ENCODE measurements at places on chromosomes 4 and X. TPM values are rescaled to one million over a fixed set of nuclear protein-coding genes. Genes with fewer than 3 reads are reported as not detected.

GRCh38 chrX:138345801-138346200 lies 365.7 kb downstream of the FGF13 start:
- H3K4me3 ChIP-seq, result no peak overlapping the region
- no peak overlapping the region for H3K27ac ChIP-seq
- H3K27me3 ChIP-seq, result no peaks in the 10 kb centered on the region
- H3K4me1 ChIP-seq, result no peaks in the 10 kb centered on the region
- DNase-seq, result no peak

Gene FAM184B
- total RNA-seq, result not detected

- no peak overlapping the region for H3K4me3 ChIP-seq
- H3K27me3 ChIP-seq, result no peaks in the 10 kb centered on the region
- H3K4me1 ChIP-seq, result no peaks in the 10 kb centered on the region
- H3K27ac ChIP-seq, result no peak overlapping the region
- no peaks in the 10 kb centered on the region for H3K36me3 ChIP-seq
- no peak for DNase-seq
Observed at GRCh38 chr4:154044742-154045485, 256.0 kb upstream of the SFRP2 start.

- no peaks in the 10 kb centered on the region for H3K36me3 ChIP-seq
- H3K4me1 ChIP-seq, result peaks cover 15% of the 10 kb centered on the region
- DNase-seq, result no peak
- no peak overlapping the region for H3K4me3 ChIP-seq
- H3K27ac ChIP-seq, result peak overlapping the region; percentile 98
Observed at GRCh38 chr4:139552517-139553307, 3.3 kb downstream of the SETD7 start.

DNA sequence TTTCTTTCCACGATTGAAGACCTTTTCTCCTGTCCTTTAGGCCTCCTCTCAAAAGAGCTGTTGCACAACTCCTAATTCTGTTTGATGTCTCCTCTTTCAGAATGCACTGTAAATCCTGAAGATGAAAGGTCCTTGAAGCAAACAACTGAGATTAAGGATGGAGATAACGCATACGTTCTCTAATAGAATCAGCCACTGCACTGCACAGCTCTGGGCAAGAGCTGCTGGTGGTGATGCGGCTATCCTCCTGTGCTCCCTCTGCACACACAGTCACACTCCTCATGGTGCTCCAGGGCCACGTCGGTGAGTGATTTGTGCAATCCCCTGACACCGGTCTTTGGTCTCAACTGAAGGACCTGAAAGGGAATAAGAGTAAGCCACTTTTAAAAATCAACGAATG lies 208.7 kb downstream of the PDGFC start:
- H3K4me3 ChIP-seq, result no peak overlapping the region
- H3K36me3 ChIP-seq, result no peaks in the 10 kb centered on the region
- no peaks in the 10 kb centered on the region for H3K27me3 ChIP-seq
- no peak overlapping the region for H3K27ac ChIP-seq

Gene MCF2
- total RNA-seq, result 0.69 TPM

Gene MTHFD2L
- total RNA-seq, result 7.7 TPM

- no peak overlapping the region for H3K4me3 ChIP-seq
- no peak overlapping the region for H3K27ac ChIP-seq
- H3K4me1 ChIP-seq, result peaks cover 4% of the 10 kb centered on the region
- no peaks in the 10 kb centered on the region for H3K36me3 ChIP-seq
Observed at GRCh38 chr4:173545440-173545839, 15.4 kb upstream of the HAND2 start.

GRCh38 chr4:177237291-177237690 lies 72.4 kb upstream of the NEIL3 start:
- no peak overlapping the region for H3K27ac ChIP-seq
- DNase-seq, result no peak
- H3K4me1 ChIP-seq, result no peaks in the 10 kb centered on the region
- H3K36me3 ChIP-seq, result no peaks in the 10 kb centered on the region
- H3K27me3 ChIP-seq, result no peaks in the 10 kb centered on the region

DNA sequence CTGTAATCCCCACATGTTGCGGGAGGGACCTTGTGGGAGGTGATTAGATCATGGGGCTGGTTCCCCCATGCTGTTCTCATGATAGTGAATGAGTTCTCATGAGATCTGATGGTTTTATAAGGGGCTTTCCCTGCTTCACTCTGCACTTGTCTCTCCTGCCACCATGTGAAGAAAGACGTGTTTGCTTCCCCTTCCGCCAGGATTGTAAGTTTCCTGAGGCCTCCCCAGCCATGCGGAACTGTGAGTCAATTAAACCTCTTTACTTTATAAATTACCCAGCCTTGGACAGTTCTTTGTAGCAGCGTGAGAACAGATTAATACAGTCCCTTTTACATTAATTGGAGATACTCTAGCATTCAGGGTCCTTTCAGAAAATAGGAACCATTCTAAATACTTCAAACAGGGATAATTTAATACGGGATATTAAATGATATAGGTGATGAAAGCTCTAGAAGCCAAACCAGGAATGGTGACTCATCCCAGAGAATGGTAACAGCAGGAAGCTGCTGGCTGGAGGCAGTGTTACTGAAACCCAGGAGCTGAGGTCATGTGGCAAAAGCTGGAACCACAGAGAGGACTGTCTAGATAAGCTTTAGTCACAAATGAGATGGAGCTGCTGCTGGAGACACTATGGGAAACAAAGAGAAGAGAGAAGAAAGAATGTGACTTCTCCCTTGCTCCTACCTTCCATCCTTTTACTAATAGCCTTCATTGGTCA lies 57.3 kb downstream of the GSTCD start:
- H3K36me3 ChIP-seq, result no peaks in the 10 kb centered on the region
- no peak overlapping the region for H3K27ac ChIP-seq
- no peak overlapping the region for H3K4me3 ChIP-seq
- no peak for DNase-seq
- no peaks in the 10 kb centered on the region for H3K4me1 ChIP-seq

GRCh38 chrX:47817421-47817820 lies 19.3 kb upstream of the ZNF81 start:
- H3K4me1 ChIP-seq, result no peaks in the 10 kb centered on the region
- H3K36me3 ChIP-seq, result no peaks in the 10 kb centered on the region
- H3K4me3 ChIP-seq, result no peak overlapping the region
- H3K27ac ChIP-seq, result no peak overlapping the region
- no peak for DNase-seq

GRCh38 chr4:70849291-70849690 lies 9.6 kb upstream of the GRSF1 start:
- no peak overlapping the region for H3K4me3 ChIP-seq
- no peaks in the 10 kb centered on the region for H3K27me3 ChIP-seq
- no peaks in the 10 kb centered on the region for H3K36me3 ChIP-seq
- DNase-seq, result no peak
- H3K4me1 ChIP-seq, result no peaks in the 10 kb centered on the region
- H3K27ac ChIP-seq, result no peak overlapping the region

- H3K27ac ChIP-seq, result no peak overlapping the region
- H3K36me3 ChIP-seq, result no peaks in the 10 kb centered on the region
- DNase-seq, result peak; percentile 14
- no peak overlapping the region for H3K4me3 ChIP-seq
- no peaks in the 10 kb centered on the region for H3K27me3 ChIP-seq
Observed at GRCh38 chr4:108830509-108831244, 67.8 kb upstream of the ETNPPL start.

Gene PABPC1L2A
- total RNA-seq, result not detected

All from uterus (tissue), 4 donors.